Fibroblast of skin of right biceps (primary cell): ENCODE measurements at places on chromosomes 7 and 10.

DNA sequence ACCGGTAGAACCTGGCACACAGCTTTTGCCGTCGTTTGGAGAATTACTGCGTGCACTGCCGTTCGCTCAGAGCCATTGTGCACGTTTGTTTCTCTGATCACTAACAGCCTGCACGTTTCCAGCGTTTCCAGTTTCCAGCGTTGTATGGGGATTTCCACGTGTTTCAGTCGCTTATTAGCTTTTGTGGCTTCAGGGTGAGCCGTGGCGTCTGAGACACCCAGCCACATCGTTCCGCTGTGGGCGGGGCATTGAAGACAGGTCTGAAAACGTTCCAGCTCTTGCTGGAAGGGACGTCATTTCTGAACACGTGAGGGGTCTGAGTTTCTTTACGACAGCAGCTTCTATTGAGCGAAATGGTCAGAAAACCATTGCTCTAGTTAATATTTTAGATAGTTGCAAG lies 164.8 kb downstream of the DNAJB6 start:
- no peak for DNase-seq

- no peak for DNase-seq
Measured at GRCh38 chr7:154937837-154938236, 65.1 kb downstream of the PAXIP1 start.

- DNase-seq = no peak
Measured at GRCh38 chr10:123147635-123148413, at the start of gene HMX2. Gene HMX2, plus strand, starts transcription at chr10:123148136. Its CDS starts 243 bp downstream, at chr10:123148379.

DNA sequence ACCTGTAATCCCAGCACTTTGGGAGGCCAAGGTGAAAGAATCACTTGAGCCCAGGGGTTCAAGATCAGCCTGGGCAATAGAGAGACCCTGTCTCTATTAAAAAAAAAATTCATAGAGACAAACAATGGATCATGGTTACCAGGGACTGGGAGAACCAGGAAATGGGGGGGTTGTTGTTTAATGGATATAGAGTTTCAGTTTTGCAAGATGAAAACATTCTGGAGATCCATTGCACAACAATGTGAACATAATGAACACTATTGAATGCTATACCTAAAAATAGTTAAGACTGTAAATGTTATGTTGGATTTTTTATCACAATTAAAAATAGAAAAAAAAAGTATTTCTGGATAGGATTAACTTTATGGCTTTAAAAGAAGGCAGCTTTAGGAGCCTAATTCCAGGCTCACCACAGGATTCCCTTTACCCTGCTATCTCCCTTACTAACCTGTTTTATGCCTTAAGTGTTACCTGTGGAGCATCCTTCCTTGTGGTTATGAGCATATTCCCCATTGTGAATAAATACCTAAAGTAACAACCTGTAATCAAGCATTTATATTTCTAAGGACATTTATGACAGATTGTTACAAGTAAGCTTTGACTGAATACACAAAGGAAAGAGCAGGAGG lies 45.1 kb upstream of the SGCE start:
- peak; percentile 23 for DNase-seq

DNA sequence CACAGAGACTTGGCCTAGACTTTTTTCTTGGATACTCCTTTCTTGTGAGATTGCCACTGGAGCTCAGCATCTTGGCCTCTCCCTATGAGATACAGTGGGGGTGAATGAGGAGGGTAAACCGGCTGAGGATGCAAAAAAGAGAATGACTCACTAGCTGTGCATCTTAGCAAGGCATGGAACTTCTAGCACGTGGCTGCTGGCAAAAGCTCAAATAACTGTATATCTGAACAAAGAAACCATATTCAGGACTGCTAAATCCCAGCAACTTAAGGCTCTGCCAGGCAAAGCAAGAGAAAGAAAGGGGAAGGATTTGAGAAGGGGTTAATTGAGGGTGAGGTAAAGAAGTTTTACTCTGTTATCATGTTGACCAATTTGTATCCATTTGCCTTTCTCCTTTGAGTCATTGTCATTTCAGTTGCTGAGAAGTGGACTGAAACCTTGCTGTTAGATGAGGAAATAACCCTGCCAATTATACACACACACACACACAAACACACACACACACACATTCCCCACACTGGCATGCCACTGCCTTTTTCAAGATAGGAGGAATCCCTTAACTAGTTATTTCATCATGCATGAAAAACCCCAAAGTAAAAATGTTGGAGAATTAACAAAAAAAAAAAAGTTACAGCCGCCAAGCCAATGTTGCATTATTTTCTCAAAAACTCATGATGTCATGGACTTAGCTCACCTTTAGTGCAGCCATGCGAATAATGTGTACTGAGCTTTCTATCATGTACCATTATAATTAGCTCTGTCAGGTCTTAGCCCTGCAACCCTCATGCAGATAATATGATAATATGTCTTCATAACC lies 997.3 kb downstream of the LRMDA start:
- DNase-seq = peak; percentile 98

DNA sequence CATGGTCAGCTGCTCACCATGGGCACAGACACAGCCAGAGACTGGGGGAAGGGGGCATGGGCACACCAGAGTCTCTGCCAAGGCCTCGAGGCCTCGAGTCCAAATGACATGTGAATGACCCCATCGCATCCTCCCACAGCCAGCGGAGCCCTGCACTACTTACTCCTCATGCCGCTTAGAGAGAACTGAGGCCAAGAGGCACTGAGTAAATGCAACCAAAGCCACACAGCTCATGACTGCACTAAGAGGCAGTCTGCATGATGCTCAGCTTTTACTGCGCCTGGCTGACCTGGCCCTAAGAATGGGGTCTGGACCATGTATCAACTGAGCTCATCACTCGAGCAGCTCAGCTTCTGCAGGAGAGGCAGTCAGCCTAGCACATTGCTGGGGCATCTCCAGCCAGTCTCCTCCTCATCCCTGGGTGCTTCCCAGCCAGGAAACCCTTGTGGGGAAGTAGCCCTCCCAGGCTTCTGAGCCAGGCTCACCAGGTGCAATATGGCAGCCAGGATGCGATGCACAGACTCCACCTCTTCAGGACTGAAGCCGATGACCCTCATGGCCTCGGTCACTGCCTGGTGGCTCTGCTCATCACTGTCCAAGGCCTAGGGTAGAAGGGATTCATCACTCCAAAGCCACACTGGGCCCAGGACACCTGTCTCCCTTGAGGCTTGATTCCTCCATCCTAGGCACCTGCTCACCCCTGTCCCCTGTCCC lies 7.5 kb downstream of the MYO1G start:
- no peak for DNase-seq

GRCh38 chr10:78862328-78862640 lies 206.5 kb upstream of the ZMIZ1 start:
- DNase-seq = no peak

DNA sequence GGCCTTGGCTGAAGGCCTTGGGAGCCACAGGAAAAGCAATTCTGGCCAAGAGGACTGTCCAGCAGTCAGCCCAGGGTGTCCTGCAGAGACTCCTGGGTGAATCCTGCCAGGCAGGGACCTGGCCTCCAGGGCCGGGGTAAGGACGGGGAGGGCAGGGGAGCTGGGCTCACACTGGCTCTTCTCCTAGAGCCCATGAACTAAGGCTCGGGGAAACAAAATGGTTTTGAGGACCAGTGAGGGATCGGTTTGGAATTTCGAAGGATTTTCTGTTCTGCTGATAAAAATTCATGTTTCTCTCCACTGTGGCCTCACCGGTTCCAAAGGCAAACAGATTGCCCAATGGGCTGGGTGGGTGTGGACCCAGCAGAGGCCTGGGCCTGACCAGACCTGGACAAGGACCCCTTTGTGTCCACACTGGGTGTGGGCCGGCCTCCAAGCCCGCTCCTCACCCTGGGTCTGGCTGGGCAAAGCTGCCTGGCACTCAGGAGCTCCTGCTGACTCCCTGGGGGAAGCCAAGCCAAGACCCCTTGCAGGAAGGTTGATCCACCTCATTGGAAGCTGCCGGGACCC lies 27.3 kb downstream of the FAM20C start:
- no peak for DNase-seq

GRCh38 chr10:106424054-106424453 lies 740.5 kb downstream of the SORCS1 start:
- peak; percentile 97 for DNase-seq

DNA sequence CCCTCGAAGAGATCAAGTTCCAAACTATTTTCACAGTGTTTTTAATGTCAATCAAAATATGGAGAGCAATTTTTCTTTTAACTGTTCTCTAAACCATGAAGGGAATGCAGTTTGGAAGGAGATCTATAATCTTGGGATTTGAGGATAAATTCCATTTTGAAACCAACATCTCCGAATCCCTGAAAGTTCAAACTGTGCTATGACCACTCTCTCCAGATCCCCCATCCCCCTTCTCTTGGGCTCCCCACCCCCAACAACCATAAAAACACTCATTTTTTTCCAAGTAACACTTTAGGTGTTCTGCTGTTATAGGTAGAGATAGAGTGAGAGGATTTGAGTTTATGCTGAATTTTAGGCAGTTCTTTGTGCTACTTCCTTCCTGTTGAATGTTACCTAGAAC lies 1.7 kb downstream of the CALD1 start:
- no peak for DNase-seq

- no peak for DNase-seq
Measured at GRCh38 chr10:26914898-26915297, 54.1 kb upstream of the ABI1 start.

DNA sequence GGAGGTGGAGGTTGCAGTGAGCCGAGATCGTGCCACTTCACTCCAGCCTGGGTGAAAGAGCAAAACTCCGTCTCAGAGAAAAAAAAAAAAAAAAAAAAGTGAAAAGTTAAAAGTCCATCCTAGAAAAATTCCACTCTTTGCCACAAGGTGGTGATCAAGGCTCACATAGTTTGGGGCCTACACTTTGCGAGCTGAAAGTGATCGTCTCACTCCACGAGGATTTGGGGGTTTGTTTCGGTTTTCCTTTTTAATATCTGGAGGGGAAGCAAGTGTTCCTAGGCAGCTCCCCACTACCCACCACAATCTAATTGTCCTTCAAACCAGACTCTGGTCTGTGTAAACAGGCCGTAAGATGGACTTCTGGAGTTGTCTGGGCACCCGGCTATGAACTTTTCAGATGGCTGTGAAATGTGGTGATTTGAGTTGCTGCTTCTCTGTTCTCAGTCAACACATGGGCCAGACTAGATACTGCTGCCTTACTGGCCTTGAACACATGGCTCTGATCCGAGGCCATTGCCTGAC lies 27.1 kb downstream of the PRLHR start:
- DNase-seq = peak; percentile 55

GRCh38 chr10:17850501-17850900 lies 41.4 kb downstream of the MRC1 start:
- no peak for DNase-seq

GRCh38 chr7:131800531-131800930 lies 244.1 kb upstream of the PODXL start:
- DNase-seq = no peak
